RWPE1 (cell line): ENCODE measurements at places on chromosomes 6 and 20.

DNA sequence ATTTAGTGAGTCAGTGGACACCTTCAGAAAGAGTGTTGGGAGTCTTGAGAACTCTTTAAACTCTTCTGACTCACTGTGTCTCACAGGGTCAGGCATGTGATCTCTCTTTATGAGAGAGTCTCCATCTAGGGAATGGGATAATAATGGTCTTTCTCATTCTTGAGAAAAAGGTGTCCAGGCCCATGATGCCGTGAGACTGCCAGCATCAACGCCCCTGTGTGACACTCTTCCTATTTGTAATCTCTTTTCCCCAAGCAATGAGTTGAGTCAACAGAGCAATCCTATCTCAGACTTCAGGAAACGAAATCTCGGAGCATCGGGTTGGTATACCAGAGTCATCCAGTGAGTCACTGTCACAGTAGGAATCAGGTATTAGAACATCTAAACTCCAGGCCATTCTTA is 82.3 kb upstream of the BMP2 start:
- peak; percentile 61 for DNase-seq

DNA sequence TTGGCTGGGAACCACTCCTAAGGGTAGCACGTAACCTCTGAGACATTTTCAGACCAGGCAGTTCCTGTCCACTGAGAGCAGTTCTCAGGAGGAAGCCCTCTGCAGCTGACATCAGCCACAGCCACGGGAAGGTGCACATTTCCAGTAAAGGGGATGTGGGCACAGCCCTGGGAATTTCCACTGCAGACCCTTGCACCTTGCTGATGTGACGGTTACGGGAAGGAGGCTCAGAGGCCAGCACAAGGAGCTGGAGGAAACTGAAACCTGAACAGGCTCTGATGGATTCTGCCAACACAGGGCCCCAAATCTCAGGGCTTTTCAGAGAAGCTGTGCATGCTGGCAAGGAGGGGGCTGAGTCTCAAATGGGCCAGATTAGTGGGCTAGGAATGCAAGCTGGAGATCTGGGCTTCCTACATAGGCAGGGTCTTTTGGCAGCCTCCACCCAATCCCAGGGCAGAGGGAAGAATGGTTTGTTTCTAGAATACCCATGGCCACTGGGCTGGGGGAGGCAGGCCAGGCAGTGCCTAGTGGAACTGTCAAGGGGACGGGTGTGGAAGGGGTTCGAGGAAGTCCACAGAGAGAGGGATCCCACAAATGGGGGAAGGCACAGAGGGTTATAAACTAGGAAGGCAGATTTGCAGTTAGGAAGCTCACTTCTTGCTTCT is 14.2 kb downstream of the EBF4 start:
- no peak for DNase-seq

DNA sequence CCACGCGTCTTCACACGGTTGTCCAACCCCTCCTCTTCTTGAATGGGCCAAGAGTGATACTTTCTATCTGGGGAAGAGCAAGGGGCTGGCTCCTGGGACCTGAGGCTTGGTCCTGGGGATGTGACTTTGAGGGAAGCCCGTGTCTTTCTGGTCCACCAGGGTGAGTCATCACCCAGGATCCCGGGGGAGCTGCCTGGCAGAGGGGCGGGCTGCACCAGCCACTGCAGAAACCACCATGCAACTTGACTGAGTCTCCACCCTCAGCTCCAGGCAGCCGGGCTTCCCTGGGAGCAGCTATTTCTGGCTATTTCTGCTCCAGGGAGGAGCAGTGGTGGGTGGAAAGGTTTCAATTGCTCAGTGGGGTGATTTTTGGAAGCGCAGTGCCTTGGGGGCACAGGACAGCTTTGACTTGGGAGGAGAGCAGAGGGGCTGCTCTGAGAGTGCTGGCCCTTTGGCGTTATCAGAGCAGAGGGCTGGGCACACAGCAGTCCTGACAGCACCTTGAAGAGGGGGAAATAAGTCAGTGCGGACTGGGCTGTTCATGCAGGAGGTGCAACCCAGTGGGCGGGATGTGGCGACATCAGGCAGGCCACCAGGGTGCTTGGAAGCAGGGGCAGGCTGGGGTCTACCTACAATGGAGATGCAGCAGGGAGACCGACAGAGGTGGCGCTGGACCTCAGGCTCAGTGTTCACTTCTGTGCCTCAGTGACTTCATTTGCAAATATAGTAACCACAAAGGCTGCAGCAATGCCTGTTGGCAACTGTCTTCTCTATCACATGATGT is 45.1 kb upstream of the FAM83D start:
- DNase-seq, result no peak

DNA sequence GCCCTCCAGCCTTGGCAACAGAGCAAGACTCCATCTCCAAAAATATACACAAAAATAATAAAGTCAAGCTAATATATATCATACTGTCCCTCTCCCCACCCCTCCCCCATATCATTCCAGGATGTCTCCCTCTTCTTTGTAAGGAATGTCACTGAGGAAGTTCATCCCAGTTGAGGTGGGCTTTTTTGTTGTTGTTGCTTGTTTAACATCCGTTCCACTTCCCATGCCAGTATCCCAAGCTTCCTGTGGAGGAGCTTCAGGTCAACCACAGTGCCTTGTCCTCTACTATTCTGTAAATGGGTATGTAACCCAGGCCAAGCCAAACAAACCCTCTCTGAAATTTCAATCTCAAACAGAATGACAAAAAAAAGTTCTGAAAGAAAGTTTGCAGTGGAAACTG is 19.0 kb upstream of the PTPN1 start:
- no peak for DNase-seq

- peak; percentile 100 for DNase-seq
Observed at GRCh38 chr20:45972500-45973183, 639 bp upstream of the ZNF335 start.

DNA sequence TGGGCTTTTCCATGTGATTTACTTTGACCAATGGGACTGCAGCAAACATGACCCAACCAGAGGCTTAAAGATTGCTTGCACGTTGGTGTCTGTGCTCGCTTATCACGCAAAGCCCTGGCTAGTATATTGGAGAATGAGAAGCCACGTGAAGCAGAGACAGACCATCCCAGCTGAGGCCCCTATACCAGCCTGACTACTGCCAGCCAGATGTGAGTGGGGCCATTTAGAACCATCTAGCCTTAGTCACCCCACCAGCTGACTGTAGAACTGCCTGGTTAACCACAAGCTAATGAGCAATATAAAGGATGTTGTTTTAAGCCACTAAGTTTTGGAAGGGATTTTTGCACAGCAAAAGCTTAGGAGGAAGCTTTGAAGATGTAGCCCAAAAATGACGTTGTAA is 74.5 kb downstream of the MACROD2 start:
- no peak for DNase-seq

- no peak for DNase-seq
Observed at GRCh38 chr6:28160233-28160632, 18.6 kb downstream of the ZKSCAN8 start.
